ENCODE measurements at places on chromosomes 2 and 18.

DNA sequence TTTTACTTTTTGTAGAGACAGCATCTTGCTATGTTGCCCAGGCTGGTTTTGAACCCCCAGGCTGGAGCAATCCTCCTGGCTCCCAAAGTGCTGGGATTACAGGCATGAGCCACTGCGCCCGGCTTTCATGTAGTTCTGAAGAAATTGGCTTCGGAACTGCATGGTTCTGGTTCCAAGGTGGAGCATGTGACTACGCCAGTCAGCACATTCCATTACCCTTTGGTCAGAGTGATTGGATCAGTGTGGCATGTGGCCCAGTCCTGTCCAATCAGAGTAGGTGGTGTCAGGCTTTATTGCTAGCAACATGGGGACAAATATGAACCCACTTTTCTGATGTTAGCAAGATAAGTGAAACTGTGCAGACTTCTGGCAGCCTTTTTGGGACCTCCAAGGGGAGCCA lies 16.3 kb upstream of the ATOH8 start:
- DNase-seq, result peak; percentile 96

DNA sequence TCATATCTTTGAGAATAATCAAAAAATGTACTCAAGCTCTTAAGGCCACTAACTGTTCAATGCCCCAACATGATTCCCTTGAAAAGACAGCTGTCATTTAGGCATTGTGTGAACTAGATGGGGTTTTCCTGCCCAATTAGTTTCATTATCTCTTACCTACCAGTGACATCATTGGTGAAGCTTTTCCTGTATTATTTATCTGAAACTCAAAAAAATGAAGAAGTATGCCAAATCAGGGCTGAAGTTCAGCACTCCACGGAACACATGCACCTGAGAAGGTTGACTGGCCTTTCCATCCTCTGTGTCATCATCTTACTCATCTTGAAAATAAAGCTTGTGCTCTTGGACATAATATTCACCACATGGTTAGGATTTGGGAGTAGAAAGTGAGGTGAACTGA lies 126.4 kb downstream of the TXNL1 start:
- no peak for DNase-seq

DNA sequence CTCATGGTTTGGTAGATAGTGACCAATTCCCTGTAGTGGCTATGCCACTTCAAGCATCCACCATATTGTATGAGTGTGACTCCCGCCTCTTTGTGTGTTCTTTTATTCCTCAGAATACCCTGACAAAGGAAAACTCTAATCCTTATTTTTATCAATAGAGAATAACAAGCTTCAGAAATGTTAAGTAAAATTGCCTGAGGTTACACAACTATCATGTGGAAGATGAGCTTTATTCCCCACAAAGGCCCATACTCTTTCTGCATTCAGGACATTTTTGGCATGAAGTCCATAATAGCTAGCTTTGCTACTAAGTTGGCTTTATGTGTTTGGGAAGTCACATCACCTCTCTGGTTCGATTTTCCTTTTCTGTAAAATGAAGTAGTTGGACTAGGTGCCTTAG lies 276.8 kb downstream of the PIK3C3 start:
- DNase-seq, result no peak

DNA sequence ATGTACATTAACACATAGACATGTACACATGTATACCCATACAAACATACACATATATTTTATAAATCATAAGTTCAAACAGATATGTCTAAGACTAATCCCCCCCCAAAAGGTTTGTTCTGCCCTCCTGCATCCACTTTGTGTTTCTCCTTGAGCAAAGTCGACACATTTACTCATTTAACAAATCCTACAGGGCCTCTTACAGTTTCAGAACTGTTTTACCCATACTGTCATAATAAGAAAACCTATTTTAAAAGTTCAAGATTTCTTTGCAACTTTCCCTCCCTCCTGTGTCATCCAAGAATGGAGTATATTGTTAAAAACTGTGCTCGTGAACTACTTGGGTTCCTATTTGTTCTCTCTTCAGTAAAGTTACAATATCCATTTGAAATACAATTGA lies 166.7 kb downstream of the L3MBTL4 start:
- DNase-seq, result no peak

DNA sequence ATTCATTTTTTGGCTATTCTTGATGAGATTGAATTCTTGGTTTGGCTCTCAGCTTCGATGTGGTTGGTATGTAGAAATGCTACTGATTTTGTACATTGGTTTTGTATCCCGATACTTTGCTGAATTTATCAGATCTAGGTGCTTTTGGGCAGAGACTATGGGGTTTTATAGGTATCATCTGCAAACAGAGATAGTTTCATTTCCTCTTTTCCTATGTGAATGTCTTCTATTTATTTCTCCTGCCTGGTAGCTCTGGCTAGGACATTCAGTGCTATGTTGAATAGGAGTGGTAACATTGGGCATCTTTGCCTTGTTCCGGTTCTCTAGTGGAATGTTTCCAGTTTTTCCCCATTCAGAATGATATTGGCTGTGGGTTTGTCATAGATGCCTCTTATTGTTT lies 5.5 kb upstream of the TACR1 start:
- DNase-seq, result no peak

DNA sequence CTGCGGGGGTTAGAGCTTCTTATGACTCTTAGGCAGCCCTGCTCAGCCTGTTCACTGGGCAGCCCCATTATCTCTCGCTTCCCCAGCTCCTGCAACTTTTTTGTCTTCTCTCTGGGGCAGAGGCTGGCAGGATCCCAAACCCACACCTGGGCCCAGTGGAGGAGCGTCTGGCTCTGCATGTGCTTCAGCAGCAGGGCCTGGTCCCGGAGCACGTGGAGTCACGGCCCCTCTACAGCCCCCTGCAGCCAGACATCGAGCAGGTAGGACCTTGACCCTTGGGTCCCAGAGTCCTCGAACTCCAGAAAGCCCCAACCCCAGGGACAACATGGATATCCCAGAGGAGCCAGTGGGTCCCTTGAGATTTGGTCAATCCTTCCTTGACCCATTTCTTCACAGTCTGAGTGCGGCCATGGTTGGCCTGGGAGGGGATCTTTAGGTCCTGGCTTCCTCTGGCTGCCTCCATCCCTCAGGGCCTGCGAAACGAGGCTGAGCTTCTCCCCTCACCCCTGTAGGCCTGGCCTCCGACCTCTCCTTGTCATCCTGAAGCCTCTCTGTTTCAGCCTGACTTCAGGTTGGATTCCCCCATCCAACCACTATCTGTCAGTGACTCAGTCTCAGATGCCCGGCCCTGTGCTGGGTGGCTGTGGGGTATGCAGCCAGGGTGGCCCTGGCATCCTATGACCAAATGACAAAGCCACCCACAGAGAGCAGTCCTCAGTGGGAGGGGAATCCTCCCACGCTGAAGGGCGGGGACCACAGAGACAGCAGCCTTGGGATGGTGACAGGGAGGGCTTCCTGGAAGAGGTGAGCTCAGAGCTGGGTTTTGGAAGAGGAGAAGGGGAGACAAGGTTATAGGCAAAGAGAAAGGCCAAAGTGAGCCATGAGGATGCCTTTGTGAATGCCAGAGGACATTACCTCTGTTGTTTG lies 214.2 kb downstream of the DYSF start:
- no peak for DNase-seq
